ENCODE measurements at places on chromosomes 4 and X. TPM values are rescaled to one million over a fixed set of nuclear protein-coding genes. Genes with fewer than 3 reads are reported as not detected.

DNA sequence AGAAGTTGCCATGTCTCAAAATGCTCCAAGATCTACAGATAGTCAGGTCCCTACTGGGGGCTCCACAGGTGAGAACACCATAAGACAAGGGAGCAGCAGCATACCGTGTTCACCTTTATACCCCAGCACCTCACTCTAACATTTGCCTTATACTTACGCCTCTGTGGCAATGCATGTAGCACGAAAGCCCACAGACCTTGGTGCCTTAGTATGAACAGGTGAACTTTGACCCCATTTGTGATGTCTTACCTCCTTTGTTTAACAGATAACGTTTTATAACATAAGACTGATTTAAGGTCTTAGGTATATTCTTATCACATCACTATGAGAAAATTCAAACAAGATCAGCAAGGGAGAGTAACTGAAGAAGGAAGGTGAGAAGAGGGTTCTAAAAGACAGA, 128.8 kb downstream of the ARX start:
- H3K4me3 ChIP-seq: no peak overlapping the region
- H3K27me3 ChIP-seq: no peaks in the 10 kb centered on the region
- no peak for DNase-seq

The AR gene
- 13.6 TPM for total RNA-seq

DNA sequence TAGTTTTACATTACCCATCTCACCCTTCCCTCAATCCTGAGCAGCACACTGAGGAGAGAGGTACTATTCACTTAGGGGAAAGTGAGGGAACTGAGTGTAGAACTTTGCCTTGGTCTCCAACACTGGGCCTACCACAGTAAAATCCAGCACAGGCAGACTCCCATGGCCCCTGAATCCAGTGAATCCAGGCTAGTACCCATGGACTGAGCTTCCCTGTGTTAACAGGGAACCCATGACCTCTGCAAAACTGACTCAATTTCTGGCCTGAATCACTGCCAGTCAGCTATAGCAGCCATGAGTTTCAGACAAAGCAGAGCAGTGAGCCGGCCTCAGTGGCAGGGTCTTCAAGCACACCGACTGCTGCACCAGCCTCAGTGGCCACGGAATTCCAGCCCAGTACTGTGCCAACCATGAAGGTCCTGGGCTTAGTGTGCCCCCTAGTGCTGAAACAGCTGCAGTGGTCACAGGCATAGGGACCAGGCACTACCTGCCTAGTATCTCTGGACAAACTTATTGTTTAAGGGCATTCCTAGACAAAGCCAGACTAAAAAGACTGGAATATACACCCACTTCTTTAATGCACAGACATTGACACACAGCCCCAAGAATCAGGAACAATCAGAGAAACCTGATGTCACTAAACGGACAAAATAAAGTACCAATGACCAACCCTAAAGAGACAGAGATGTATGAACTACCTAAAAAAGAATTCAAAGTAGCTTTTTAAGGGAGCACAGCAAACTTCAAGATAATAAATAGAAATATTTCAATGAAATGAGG, 127.4 kb upstream of the RPL34 start:
- H3K4me3 ChIP-seq: no peak overlapping the region
- H3K27ac ChIP-seq: no peak overlapping the region
- H3K36me3 ChIP-seq: no peaks in the 10 kb centered on the region
- no peaks in the 10 kb centered on the region for H3K4me1 ChIP-seq
- no peak for DNase-seq

DNA sequence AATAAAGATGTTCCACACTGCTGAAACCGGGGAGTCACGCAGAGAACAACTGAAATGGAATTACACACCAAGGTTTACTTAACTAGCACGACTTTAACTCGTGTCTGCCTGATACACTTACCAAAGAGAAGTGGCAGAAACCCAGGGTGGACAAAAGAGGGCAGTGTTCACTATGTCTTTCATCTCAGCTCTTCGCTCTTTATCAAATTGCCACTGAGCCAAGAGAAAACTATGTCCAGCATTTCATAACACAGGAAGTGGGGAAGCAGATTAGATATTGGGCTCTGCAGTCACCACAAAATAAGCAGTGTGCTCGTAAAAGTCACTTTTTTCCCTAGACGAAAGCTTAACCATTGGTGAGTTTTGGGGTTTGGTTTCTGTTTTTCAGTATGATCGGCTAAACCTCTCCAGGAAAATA, 155.7 kb downstream of the CHIC2 start:
- no peak overlapping the region for H3K27ac ChIP-seq
- DNase-seq: no peak
- H3K27me3 ChIP-seq: no peaks in the 10 kb centered on the region
- H3K4me3 ChIP-seq: no peak overlapping the region

Data from kidney (tissue), 22 donors.